ENCODE measurements at places on chromosomes 3 and 15. TPM values are rescaled to one million over a fixed set of nuclear protein-coding genes. Genes with fewer than 3 reads are reported as not detected.

BAHD1 gene
- total RNA-seq = 21.6 TPM

SCAANT1 gene
- total RNA-seq = not detected

ASB14 gene
- total RNA-seq = not detected

CCDC39 gene
- total RNA-seq = not detected

Measured in type B pancreatic cell (in vitro differentiated cells).